NCI-H1417 (cell line): ENCODE measurements at places on chromosomes 1 and 21.

- DNase-seq = no peak
Measured at GRCh38 chr1:203437696-203438315, 37.8 kb upstream of the PRELP start.

DNA sequence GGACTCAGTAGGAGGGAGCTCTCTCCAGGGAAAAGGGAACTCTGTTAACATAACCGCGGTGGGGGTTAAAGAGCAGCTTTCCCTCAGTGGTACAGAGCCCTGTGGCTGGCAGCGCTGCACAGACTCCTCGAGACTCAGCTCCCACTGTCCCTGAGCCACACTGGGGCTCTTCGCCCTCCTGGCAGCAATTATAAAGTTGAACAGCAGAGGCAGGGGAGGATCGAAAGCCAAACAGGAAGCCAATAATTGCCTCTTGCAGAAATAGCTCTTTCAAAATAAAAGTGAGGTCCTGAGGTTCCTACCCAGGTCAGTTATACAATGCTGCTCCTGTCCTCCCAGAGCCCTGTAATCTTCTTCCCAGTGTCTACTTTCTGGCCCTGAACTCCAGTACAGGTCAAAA lies 77.0 kb downstream of the FAM78B start:
- no peak for DNase-seq

DNA sequence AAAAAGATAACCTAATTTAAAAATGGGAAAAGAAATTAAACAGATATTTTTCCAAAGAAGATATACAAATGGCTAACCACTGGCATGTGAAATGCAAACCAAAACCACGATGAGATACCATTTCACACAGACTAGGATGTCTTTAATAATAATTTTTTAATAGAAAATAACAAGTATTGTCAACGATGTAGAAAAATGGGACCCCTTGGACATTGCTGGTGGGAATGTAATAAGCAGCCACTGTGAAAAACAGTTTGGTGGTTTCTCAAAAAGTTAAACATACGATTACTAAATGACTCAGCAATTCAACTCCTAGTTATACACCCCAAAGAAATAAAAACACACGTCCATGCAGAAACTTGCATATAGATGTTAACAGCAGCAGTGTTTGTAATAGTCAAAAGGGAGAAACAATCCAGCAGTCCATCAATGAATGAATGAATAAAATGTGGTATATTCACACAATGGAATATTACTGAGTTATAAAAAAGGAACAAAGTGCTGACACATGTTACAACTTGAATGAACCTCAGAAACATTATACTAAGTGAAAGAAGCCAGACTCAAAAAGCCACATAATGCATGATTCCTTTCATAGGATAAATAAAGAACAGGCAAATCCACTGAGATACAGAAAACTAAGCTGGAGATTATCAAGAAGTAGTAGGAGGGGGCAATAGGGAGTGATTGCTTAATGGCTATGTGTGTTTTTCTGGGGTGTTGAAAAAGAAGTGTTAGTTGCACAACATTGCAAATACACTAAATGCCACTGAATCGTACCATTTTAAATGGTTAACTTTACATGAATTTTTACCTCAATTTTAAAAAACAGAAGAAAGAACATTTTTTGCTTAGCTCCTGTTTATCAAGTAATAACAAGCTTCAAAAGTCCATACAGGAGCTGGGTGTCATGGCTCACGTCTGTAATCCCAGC lies 4.1 kb downstream of the PPT1 start:
- no peak for DNase-seq

DNA sequence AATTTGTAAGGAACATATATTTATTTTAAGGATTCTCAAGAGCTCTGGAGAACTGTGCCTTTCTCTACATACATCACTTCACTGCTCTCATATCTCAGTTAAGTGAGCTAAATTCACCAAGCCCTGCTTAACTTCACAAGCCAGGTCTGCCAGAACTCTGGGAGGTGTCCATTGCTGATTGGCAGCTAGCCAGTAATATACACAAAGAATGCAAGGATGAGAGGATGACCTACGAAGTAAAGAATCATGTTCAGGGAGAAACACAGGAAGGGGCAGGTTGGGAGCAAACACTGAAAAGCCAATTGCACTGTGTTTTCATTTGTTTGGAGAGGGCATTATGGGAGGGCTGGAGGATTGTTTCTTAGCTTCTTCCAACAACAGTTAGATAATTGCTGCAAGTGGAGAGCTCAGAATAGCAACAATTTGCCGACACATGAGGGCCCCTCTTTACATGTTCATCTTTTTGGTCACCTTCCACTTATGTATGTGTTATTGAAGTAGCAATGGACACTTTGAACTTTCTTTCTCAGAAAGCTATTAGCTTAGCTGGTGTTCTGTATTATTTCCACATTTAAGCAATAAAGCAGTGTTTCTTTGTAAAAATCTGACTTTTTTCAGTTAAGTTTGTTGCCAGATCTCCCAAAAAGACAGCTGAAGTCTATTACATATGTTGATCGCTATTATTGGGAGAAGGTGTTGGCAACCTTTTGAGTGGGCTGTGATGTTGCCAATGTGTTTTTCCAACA lies 254.8 kb downstream of the LTN1 start:
- DNase-seq = no peak

- no peak for DNase-seq
Measured at GRCh38 chr1:203477748-203478147, 2.1 kb downstream of the PRELP start.

DNA sequence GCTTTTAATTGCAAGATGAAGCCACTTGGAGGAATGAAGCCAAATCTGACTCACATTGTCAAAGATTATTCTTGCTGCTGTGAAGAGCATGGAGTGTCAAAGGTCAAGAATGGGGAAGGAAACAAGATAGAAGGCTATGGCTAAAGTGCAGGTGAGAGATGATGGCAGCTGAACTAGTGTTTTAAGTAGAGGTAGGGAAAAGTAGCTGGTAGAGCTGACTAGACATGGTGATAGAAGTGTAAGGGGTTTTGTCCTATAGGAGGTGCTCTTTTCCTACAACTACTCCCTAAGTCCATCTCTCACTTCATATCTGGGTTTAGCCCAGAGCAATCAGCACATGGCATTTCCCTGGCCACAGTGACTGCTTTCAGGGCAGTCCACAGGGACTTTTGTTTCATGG lies 11.8 kb downstream of the UBE2T start:
- no peak for DNase-seq

GRCh38 chr1:27147842-27148518 lies 6.9 kb downstream of the SLC9A1 start:
- no peak for DNase-seq

DNA sequence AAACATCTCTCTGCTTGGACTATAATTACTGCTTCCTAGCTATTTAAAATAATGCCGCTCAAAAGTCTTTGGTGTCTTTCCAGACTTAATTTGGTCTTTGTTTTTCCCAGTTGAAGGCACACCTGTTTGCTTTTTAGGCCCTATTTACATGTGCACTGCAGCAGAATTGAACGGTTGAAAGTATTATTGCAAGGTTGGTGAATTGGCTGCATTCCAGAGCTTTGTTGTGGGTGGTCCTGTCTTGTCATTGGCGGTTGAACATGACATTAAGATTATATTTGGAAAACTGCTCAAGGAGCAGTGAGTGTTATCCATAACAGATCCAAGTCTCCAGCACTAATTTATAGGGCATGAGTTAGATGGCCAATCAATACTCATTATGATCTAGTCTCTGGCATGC lies 656.3 kb downstream of the PTPRC start:
- DNase-seq = no peak

DNA sequence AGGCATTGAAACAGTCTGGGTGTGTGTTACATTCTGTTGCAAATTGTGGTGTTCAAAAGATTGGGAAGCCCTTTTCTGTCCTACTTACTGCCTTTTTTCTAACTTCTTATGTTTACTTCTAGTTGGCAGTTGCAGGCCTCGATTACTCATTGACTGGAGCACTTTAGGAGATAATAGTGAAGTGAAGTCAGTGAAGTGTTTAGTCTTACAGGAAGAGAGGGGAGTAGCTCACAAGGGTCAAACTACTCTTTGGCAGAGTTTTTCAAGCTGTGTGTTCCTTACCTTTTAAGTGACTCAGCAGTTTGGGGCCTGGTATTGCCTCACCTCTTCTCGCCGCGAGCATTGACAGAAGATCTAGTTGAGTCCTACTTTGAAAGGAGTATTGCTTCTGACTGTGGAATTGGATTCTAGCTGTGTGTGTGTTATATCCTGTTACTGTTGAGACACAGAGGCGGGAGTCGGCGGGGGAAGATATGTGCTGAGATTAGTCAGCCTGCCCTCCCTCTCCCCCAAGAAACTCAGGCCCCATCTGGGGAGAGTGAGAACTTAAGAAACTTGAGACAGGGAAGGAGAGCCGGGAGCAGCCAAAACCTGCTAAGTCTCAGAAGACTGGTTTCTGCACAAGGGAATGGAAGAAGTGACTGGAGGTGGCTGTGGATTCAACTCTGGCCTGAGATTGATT lies 19.3 kb downstream of the AHCYL1 start:
- DNase-seq = no peak

DNA sequence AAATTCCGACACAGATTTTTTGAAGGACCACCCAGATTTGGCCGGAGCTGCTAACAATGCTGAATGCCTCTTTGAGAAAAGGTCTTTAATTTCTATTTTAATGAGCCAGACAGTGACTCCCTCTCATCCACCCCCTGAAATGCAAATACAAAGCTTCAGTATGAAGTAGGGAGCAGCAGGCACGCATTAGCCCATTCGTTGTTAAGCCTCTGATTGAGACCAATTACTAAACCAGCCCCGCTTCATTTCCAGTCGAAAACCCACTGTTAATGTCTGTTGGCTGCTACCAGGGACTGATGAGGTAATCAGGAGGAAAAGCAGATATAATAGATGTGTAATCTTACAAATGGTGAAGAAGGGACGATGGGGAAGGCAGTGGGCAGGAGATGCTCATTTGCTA lies 4.8 kb upstream of the C8A start:
- no peak for DNase-seq

- no peak for DNase-seq
Measured at GRCh38 chr21:33543505-33544129, 779 bp downstream of the SON start.

DNA sequence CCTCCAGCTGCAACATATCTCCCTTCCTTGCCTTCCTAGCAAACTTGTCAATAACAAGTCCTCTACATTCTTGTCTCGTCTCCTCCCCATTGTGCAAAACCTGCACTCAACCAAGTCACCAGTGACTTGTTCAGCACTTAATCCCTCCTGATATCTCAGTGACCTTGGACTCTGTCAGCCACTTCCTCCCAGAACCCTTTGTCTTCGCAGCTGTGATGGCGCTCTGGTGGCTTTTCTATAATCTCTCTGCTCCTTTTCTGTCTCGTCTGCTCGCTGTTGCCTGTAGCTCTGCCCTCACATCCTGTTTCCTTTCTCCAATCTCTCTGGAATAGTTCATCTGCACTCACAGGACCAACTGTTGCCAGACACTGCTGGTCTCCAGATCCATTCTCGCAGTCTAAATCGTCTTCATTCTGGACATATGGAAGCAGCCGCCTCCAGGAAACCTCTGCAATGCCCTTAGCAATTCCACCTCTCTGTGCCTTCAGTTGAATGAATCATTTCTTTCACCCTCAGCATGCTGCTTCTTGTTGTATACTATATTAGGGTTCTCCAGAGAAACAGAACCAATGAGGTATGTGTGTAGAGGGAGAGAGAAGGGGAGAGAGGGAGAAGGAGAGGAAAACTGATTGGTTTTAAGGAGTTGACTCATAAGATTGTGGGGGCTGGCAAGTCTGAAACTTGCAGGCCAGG lies 17.4 kb upstream of the IFNAR2 start:
- DNase-seq = no peak
